ENCODE measurements at places on chromosomes 16 and 17. TPM values are rescaled to one million over a fixed set of nuclear protein-coding genes. Genes with fewer than 3 reads are reported as not detected.
A peak's percentile ranks its signal among the peaks of the same experiment; 100 is the strongest.

DNA sequence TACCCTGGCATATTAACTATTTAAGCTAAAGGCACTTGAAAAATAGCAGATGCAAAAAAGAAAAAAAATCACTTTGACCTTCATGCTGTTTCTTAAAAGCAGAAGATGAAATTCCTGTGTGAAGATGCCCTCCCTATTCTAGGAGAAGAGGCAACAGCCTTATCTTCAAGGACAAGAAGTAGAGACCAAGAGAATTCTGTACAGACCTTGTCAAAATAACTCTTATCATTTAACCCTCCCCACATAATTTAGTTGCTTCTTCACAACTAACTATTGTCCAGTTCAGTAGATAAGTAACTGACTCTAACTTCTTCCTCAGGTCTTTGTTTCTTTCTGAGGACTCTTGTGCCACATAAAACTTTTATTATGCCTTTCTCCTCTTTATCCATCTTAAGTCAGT is 72.0 kb upstream of the MARCHF10 start:
- H3K4me1 ChIP-seq, result peaks cover 14% of the 10 kb centered on the region
- DNase-seq, result no peak
- H3K27me3 ChIP-seq, result no peaks in the 10 kb centered on the region
- H3K27ac ChIP-seq, result no peak overlapping the region

DNA sequence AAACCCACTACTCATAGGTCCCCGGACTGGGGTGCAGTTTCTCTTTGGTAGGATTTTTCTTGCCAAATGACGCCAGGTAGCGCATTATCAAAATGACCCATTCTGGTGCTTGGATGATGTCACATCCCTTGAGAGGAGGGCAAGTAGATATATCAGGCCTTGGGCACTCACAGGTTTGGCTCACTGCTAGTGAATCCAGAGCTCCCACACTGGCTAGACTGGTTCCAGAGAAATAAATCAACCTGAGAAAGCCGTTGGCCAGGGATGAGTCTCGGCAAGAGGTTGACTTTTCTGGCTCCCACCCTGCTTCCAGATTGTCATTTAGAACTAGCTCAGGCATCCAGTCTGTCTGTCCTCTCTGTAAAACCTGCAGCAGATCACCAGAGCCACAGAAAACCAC is 188.4 kb upstream of the MAF start:
- H3K4me1 ChIP-seq, result no peaks in the 10 kb centered on the region
- DNase-seq, result no peak
- H3K36me3 ChIP-seq, result no peaks in the 10 kb centered on the region
- H3K4me3 ChIP-seq, result no peak overlapping the region
- no peak overlapping the region for H3K27ac ChIP-seq
- no peaks in the 10 kb centered on the region for H3K27me3 ChIP-seq

- H3K36me3 ChIP-seq, result no peaks in the 10 kb centered on the region
- no peaks in the 10 kb centered on the region for H3K27me3 ChIP-seq
- H3K4me1 ChIP-seq, result peaks cover 9% of the 10 kb centered on the region
- no peak overlapping the region for H3K4me3 ChIP-seq
- no peak for DNase-seq
- H3K27ac ChIP-seq, result no peak overlapping the region
These were observed 59.4 kb upstream of the SIAH1 start for GRCh38 chr16:48444574-48444973.

DNA sequence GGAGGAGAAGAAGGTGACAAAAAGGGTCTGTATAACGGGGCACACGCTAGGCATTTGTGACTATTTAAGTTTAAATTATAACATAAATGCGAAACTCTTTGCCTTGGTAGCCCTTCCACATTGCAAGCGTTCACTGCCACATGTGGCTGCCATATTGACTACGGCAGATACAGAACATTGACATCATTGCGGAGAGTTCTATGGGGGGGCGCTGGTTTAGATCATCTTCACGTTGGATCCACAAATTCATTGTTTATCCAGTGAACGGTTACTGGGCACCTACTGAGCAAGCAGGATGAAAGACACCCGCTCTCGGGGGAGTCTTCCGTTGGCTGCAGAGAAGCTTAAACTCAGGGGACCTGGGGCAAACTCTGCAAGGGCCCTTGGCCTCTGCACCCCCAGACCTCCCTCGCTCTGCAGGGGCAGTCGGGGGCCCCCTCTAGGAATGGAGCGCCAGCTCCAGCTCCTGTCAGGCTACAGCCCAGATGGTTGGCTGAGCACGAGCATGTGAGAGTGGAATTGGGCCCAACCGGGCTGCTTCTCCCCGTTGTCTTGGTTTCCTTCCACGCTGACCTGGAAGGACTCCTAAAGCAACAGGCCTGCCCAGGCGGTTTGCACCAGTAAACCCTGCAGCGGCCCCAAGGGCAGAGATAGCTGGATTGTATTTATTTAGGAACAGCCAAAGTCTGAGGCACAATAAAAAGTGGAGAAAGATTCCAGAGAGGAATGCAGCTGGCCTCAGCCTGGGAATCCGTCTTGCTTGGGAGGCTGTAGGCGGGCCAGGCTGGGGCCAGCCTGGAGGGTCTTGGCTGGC is 172.2 kb downstream of the SEC14L1 start:
- peaks cover 10% of the 10 kb centered on the region for H3K27me3 ChIP-seq
- no peak for DNase-seq
- H3K36me3 ChIP-seq, result no peaks in the 10 kb centered on the region
- peaks cover 7% of the 10 kb centered on the region for H3K4me1 ChIP-seq

GRCh38 chr17:67381929-67382257 is 4.8 kb downstream of the PITPNC1 start:
- H3K4me1 ChIP-seq, result peaks cover 9% of the 10 kb centered on the region
- peak overlapping the region; percentile 24 for H3K27ac ChIP-seq
- no peak for DNase-seq
- H3K27me3 ChIP-seq, result peaks cover 7% of the 10 kb centered on the region
- peaks cover 9% of the 10 kb centered on the region for H3K36me3 ChIP-seq

DNA sequence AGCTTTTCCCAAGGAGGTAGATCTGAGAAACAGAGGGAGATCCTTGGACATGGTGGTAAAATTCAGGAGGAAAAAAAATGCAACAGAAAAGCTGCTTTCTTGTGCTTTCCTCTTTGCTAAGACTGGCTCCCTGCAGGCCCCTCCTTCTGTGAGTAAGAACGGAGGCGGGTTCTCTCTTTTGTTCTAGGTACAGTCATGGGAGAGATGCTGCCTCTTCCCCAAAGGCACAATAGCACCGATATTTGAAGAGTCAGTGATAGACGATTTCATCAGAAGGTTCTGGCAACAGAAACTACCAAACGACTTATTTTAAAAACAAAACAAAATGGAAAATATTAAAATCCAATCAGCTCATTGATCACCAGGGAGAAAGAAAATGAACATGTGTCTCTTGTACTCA is 32.6 kb upstream of the KIFC3 start:
- H3K4me3 ChIP-seq, result no peak overlapping the region
- H3K27ac ChIP-seq, result no peak overlapping the region
- peaks cover 2% of the 10 kb centered on the region for H3K4me1 ChIP-seq
- no peak for DNase-seq
- no peaks in the 10 kb centered on the region for H3K27me3 ChIP-seq

DNA sequence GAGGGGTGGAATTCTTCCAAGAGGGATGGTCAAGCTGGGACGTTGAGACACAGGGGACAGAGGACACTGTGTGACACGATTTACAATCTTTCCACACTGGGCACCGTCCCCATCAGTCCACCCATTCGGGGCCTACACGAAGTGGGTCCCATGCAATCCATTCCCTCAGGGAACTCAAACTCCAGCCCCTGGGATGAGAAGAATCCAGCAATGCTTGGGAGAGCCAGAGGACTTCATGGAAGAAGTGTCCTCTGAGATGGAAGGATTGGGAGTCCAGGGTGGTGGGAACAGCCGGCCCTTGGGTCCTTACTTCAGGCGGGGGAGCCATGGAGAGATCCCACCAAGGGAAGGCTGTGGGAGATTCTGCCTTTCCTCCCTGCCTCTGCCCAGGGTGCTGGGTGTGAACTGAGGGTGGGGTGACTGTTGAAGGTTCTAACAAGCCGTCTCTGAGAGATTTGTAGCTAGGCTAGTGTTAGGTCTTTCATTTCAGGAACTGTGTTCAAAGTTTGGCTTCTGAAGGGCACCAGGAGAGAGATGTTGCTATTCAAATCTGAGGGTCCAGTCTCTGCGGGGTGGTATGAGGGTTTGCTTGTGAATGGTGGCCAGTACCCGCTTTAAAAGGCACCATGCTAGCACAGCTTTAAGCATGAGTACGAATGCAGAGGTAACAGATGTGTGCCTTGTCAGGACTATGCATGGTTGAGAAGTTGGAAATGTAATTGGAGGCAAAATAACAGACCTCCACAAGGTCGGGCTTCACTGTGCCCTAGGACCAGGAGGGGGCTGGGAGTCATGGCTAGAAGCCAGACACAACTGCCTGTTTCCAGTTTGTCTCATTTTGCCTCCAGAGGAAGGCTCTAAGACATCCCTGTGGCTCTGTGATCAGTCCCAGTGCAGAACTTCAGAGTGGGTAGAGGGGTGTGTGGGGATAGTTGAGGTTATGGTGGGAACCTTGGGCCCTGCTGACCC is 1.9 kb downstream of the ATP1B2 start:
- H3K27me3 ChIP-seq, result peaks cover 31% of the 10 kb centered on the region
- no peak for DNase-seq

- no peak overlapping the region for H3K4me3 ChIP-seq
- no peaks in the 10 kb centered on the region for H3K27me3 ChIP-seq
- no peaks in the 10 kb centered on the region for H3K36me3 ChIP-seq
- no peak for DNase-seq
These were observed 61.8 kb downstream of the TMEM114 start for GRCh38 chr16:8528471-8528870.

DNA sequence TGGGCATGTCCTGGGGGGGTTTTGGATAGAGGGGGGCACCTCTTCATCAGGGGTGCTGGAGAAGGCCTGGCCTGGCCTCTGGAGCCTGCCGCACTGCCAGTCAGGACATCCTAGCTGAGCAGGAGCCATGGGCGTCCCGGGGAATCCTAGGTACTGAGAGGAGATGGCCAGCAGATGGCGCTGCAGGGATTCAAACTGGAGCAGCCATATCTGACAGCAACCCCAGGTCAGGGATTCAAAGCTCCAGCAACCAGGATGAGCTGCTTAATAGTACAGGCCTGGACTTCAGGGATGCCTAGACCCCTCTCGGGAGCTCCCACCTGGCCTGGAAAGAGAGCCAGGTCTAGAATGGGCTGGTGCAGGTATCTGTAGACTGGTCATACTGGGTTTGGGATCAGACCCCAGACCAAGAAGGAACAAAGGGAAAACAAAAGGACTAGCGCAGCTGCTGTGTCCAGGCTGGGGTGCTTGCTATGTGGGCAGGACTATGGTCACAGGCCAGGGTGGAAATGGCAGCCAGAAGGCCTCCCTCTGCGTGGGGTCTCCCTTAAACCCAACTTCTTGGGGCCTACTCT is 306.9 kb upstream of the RBFOX1 start:
- H3K36me3 ChIP-seq, result peaks cover 9% of the 10 kb centered on the region
- no peak overlapping the region for H3K4me3 ChIP-seq
- H3K27me3 ChIP-seq, result peaks cover 5% of the 10 kb centered on the region
- DNase-seq, result peak; percentile 57
- H3K4me1 ChIP-seq, result no peaks in the 10 kb centered on the region
- no peak overlapping the region for H3K27ac ChIP-seq

GRCh38 chr17:64554028-64554637 is 47.4 kb downstream of the CEP95 start:
- H3K27me3 ChIP-seq, result no peaks in the 10 kb centered on the region
- no peak overlapping the region for H3K27ac ChIP-seq
- DNase-seq, result no peak
- no peaks in the 10 kb centered on the region for H3K4me1 ChIP-seq

GRCh38 chr17:16997514-16998429 is 25.9 kb upstream of the TNFRSF13B start:
- DNase-seq, result no peak
- peaks cover 19% of the 10 kb centered on the region for H3K4me1 ChIP-seq
- H3K4me3 ChIP-seq, result no peak overlapping the region
- H3K27me3 ChIP-seq, result peaks cover 2% of the 10 kb centered on the region

- no peak for DNase-seq
- H3K4me1 ChIP-seq, result no peaks in the 10 kb centered on the region
- H3K27ac ChIP-seq, result no peak overlapping the region
- peaks cover 14% of the 10 kb centered on the region for H3K36me3 ChIP-seq
- H3K27me3 ChIP-seq, result peaks cover 4% of the 10 kb centered on the region
These were observed 67.5 kb downstream of the SHISA6 start for GRCh38 chr17:11308531-11308930.

- peaks cover 1% of the 10 kb centered on the region for H3K27me3 ChIP-seq
- no peaks in the 10 kb centered on the region for H3K4me1 ChIP-seq
- no peak overlapping the region for H3K4me3 ChIP-seq
- H3K36me3 ChIP-seq, result peaks cover 7% of the 10 kb centered on the region
- H3K27ac ChIP-seq, result no peak overlapping the region
These were observed 79.0 kb downstream of the NETO2 start for GRCh38 chr16:47064775-47065174.

DNA sequence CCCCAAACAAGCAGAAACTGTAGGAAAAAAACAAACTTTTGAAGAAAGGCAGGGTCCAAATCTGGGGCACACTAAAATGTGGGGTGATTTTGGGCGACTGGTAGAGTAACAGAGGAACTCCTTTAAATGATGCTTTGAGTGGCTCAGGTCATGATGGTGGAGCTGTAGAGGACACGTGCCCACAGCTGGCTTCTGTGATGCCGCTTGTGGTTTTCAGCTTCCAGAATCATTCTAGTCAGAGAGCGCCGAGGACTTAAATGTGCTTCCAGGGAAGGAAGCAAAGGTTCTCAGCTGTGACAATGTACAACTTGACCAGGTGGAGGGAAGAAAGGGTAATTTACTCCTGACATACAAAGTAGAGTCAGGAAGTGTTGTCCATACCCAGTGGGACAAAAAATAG is 162.4 kb downstream of the LGALS9B start:
- H3K4me1 ChIP-seq, result no peaks in the 10 kb centered on the region
- H3K4me3 ChIP-seq, result no peak overlapping the region
- no peak overlapping the region for H3K27ac ChIP-seq
- DNase-seq, result no peak
- peaks cover 27% of the 10 kb centered on the region for H3K36me3 ChIP-seq

- DNase-seq, result no peak
- no peak overlapping the region for H3K27ac ChIP-seq
- no peak overlapping the region for H3K4me3 ChIP-seq
These were observed 25.6 kb downstream of the RNF135 start for GRCh38 chr17:30996486-30996885.

DNA sequence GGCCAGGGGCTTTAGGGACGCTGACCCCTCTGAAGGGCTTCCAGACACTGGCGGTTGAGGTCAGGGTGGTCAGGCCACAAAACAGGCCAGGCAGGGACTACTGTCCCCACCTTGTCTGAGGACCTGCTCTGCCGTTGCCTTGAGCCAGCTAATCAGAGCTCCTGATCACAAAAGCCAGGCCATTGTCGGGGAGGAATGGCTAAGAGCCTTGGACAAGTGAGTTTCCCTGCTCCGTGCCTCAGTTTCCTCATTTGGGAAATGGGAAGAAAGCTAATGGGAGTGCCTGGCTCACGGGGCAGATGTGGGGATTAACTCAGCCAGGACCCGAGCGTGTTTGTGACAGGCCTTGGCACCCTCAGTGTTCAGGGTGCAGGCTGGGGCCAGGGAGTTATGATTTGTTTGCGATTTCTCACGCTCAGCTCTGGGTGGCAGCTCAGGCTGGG is 246.5 kb upstream of the CIBAR2 start:
- peaks cover 3% of the 10 kb centered on the region for H3K4me1 ChIP-seq
- peaks cover 3% of the 10 kb centered on the region for H3K36me3 ChIP-seq
- H3K27ac ChIP-seq, result no peak overlapping the region

Gene SPATA22
- not detected for total RNA-seq

Gene ADAMTS18
- total RNA-seq, result 0.69 TPM

Gene PPL
- 1.1 TPM for total RNA-seq

Gene ABCA9
- 0.23 TPM for total RNA-seq

Gene GNAO1
- total RNA-seq, result 0.69 TPM

Gene PRCD
- total RNA-seq, result 0.54 TPM

Gene RSKR
- 25.1 TPM for total RNA-seq

Gene CCL1
- not detected for total RNA-seq

Gene CDH3
- total RNA-seq, result 3.2 TPM

Gene PHOSPHO1
- total RNA-seq, result not detected

Gene TMED6
- 1.2 TPM for total RNA-seq

Gene SSTR5
- not detected for total RNA-seq

Gene KRT31
- not detected for total RNA-seq

Measured in endothelial cell (in vitro differentiated cells).